ENCODE measurements at places on chromosomes 4 and X.

GRCh38 chr4:145773581-145774234, 93.8 kb downstream of the C4orf51 start:
- DNase-seq = no peak

GRCh38 chr4:1511441-1512041, 105.3 kb upstream of the NKX1-1 start:
- peak; percentile 46 for DNase-seq

GRCh38 chr4:150010525-150011126, 67.6 kb upstream of the DCLK2 start:
- DNase-seq = peak; percentile 67

DNA sequence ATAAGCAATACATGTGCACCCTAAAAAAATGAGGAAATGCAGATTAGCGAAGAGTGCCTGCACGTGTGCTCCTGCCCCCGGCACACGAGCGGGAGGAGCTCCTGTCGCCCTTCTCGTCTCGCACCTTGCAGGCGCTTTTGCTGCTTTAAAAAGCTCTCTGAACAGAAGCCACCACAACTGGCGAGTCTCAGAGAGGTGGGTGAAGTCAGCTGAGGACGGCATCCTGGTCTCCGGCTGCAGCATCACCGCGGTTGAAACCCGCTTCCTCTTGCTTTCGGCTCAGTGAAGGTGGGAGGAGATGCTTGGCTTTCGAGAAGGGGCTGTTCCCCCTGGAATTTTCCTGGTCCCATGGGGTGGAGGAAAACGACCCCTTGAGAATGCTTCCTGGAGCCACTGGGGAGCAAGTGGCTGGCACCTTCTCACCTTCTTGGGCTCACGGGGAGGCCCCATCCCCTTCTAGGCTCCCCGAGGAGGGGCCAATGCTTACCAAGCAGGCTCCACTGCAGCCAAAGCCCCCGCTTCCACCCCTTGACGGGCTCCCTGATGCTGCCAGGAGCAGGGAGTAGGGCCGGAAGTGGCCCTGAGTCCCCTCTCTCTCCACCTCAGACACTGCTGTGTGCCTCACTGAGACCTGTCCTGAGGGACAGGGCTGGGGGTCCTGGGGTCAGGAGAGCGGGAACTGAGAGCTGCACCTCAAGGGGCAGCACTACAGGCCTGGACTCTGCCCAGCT, 29.2 kb upstream of the MXD4 start:
- DNase-seq = peak; percentile 6

- no peak for DNase-seq
Measured at GRCh38 chr4:24671849-24672248, 87.5 kb upstream of the DHX15 start.

DNA sequence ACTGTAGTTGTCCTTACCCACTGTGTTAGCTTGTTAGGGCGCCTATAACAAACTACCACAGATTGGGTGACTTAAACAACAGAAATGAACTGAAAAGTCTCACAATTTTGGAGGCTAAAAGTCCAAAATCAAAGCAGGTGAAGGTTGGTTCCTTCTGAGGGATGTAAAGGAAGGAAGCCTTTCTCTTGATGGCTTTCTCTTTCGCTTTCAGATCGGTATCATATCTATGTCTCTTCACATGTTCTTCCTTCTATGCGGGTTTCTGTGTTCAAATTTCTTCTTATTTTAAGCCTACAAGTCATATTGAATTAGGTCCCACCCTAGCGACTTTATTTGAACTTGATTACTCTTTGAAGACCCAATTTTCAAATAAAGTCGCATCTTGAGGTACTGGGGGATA, 118.6 kb downstream of the CPXCR1 start:
- no peak for DNase-seq

DNA sequence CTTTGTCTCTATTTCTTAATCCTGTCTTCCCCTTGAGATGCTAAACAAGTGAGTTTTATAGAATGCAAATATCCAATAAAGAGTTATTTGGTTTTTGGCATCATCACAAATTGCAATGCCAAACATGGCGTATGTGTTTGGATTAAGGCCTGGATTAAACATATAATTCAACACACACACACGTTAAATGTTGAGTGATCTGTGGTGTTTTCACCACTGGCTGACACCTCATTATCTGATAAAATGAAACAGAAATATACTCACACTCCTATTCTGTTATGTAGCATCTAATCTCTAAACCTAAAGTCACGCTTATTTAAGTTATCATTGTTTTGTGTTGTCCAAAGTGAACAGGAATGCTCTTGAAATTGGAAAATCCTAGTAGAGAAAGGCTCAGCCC, 506.2 kb downstream of the FSTL5 start:
- no peak for DNase-seq

DNA sequence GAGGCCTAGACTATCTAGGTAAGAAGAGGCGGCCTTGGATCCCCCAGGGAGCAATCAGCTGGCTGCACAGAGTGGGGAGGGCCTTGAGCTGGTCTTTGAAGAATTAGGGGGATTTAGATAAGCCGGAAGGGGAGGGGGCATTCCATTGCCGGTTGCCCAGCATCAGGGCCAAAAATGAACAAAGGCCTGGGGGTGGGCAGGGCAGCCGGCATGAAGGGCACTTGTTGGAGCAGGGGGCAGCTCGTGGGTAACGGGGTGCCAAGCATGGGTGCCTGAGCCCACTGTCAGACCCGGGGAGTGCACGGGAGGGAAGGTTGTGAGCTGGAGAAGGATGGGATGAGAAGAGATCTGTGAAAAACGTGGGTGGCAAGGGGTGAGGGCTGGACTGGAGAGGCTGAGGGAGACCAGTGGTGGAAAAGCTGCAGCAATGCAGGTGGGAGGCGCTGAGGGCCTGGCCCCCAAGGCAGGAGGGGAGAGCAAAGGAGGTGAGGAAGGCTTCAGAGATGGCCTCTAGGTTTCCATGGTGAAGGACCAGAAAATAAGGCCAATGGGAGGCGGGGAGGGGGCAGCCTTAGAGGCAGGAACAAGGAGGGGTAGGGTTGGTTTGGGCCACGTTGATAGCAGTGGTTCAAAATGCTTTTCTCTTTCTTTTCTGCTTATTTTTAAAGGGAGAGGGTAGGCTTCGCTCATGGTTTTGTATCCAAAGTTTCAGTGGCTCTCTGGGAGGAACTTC, 8.6 kb downstream of the KLF3 start:
- DNase-seq = peak; percentile 94

DNA sequence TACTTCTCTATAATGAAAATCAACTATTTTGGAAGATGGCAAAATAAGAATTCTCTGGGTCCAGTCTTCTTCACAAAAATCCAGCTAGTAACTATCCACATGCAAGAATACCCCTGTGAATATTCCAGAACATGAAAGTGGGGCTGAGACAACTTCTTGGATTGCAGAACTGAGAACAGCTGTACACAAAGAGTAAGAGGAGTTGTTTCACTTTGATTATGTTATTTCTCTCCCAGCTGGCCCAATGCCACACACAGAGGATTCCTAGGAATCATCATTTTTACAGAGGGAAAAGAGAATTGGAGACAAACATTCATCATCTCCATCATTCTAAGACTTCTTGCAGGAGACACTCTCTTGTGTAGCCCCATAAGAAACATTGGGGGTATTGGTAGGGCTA, 782.2 kb upstream of the LCORL start:
- DNase-seq = no peak

GRCh38 chrX:150464001-150464400, 100.9 kb downstream of the MAMLD1 start:
- no peak for DNase-seq

GRCh38 chr4:80069108-80069836, 3.8 kb downstream of the ANTXR2 start:
- DNase-seq = no peak

DNA sequence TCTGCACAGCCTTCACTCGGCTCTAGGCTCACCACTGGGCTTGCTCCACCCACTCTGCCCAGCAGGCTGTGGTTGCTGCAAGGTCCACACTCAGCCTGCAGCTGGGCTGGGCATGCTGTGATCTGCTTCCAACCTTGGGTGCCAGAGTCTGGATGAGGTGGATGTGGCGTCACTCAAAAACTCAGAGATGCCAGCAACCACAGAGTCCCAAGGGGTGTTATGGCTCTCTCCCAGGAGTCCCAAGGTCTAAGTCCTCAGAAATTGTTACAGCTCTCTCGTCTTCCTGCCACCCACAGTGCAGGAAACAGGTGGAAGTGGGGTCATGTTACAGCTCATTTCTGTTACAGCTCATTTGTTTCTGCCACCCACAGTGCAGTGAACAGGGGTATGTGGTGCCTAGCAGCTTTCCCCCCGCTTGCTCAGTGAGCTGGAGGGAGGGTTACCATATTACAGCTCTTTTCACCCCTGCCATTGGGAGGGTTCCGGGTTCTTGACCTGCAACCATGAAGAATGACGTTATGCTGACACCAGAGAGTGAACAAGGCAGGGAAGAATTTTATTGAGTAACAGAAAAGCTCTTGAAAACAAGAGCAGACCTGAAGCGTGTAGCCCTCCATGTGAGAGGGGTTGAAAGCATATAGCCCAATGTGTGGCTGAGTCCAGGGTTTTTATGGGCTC, 893.9 kb downstream of the PCDH7 start:
- DNase-seq = no peak

DNA sequence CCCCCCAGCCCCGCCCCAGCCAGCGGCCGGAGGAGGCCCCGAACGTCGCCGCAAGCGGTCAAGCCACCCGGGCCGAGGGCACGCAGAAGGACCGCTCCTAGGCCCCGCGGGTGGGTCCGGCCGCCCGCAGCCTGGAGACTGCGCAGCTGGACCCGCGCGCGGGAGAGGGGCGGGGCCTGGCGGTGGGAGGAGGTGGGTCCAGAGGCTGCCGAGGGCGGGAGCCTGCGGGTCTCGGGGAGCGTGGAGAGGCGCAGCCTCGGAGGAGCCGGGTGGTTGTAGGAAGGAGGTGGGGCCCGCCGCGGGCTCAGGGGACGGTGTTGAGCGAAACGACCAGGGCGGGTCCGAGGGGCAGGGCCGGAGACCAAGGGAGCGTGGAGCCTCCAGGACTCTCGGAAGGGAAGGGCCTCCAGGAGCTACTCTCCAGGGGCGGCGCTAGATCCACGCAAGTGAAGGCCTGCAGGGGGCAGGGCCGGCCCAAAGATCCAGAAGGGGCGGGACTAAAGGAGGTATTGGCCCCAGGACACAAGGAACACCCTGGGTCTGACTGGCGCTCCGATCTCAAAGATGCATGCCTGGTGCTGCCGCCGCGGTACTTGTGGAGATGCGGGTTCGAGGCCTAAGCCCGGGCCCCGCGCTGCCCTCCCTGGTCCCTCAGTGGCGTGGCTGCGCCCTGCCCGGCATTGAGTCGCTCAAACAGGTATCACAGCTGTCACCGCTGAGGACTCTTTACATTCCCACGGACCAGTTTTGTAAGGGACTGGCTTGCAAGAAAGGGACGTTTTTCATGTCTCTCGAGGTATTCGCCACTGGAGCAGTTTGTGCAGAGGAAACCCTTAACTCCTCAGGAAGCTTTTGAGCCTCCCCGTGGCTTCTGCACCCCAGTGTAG, 5.9 kb downstream of the TIMM17B start:
- peak; percentile 92 for DNase-seq

DNA sequence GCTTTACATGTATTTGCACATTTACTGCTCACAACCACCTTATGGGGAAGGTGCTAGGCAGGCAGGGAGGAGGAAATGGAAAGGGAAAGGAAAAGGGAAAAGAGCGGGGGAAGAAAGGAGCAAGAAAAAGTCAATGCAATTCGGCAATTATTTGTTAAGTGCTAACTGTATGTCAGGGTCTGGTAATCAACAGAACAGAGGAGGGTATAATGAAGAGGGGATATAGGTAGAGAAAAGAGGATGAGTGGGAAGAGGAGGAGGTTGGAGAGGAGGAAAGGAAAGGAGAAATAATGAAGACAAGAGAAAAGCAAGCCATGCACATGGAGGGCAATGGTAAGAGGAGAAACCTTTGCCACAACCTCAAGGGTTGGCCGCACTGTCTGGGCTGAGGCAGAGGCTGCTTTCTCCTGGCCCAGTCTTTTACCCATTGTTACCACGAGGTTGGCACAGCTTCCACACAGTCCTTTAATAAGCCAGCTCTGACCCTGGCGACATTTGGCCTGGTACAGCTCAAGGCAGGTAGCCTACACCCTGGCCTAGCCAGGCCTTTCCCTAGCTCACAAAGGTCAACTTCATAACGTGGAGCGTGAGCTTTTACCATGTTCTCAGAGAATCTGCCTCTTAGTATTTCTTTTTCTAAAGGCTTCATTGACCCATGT, 836 bp downstream of the BTK start:
- DNase-seq = no peak

Data from WERI-Rb-1 (cell line).